Activated CD4-positive, CD25-positive, alpha-beta regulatory T cell treated with anti-CD3 and anti-CD28 coated beads, Interleukin-2, amount 50 U/mL, for 16 hours (primary cell): ENCODE measurements at places on chromosomes 3 and 15.

GRCh38 chr15:68418611-68419161 lies 13.3 kb downstream of the ITGA11 start:
- DNase-seq = no peak

DNA sequence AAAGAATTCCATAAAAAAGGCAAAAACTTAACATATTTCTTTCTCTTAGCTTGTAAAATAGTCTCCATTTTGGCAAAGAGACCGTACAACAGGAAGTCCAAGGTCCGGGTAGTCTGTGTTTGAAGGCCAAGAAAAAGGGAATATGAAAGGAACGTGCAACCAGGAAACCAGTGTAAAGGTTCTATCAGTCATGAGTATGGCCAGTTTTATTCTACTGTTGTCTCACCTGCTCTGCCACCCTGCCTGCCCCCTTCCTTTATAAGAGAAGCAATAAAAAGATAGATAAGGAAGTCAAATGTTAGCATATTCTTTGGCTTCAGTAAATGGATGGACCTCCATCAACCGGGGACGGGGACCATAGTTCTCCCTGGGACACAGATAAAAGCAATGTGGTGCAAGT lies 370.6 kb upstream of the ROBO2 start:
- DNase-seq = no peak

GRCh38 chr3:24520101-24520495 lies 25.4 kb upstream of the THRB start:
- no peak for DNase-seq

- no peak for DNase-seq
Measured at GRCh38 chr15:74365598-74366445, 1.6 kb downstream of the CYP11A1 start.

DNA sequence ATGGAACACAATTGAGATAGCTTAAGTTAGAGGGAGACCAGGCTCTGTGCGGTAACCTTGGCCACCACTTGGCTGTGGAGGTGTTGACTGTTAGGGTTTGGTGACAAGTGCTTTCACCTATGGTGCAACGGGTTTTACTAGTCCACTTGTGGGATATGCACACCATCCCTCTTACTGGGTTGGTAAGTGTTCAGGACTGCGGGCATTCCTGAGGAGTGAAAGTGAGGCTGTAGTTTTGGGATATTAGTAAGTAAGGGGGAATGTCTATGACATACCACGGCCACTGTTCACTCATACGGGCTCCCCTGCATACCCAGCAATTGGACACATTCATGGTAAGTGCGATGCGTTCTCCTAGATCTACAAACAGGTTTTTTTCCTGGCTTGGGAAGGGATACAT lies 8.0 kb upstream of the RAD54L2 start:
- DNase-seq = no peak

GRCh38 chr15:49990835-49991545 lies 128.0 kb downstream of the ATP8B4 start:
- DNase-seq = no peak

GRCh38 chr3:50749822-50750221 lies 75.1 kb downstream of the DOCK3 start:
- DNase-seq = no peak

DNA sequence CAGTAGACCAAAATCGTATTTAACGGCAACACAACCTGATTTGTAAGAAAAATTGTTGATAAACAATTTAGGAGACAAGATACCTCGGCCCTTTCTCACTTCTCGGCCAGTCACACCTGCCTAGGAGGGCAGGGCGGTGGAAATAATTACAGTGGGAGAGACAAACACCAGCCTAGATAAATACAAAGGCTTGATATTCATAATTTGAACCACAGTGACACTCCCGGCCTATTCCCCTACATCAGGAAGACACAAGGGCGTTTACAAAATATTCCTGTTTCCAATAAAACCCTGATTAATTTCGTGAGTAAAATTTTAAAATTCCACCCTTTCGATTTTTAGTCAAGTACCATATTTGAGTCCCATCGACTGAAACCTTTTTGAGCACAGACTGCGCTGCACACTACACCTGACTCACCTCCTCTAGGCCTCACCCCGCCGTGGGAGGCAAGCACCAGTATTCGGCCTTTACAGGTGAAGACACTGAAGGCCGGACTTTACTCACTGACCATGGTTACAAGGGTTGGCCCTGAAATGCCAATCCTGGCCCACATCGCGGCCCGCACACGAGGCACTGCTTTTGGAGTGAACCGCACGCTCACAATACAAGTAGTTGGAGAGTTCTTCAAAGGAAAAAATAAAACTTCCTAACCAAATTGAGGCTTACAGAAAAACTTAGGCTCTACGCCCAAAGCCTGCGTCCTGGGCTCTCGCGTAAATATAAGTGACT lies 794 bp downstream of the ARPP19 start:
- DNase-seq = no peak
